Bladder microvascular endothelial cell (primary cell): ENCODE measurements at places on chromosomes 7 and 10. TPM values are rescaled to one million over a fixed set of nuclear protein-coding genes. Genes with fewer than 3 reads are reported as not detected.

The AMZ1 gene
- under 0.01 and 0.06 TPM in 2 replicates for total RNA-seq

The ANKRD30A gene
- total RNA-seq = not detected in 2 replicates

The ZNF425 gene
- total RNA-seq = 1.3 and 2.1 TPM in 2 replicates

The PPP1R3C gene
- total RNA-seq = 0.49 and 0.57 TPM in 2 replicates

The TRPV6 gene
- total RNA-seq = not detected in 2 replicates

The CCDC71L gene
- total RNA-seq = 31.1 and 32.0 TPM in 2 replicates

The GIMAP1 gene
- 11.1 and 26.7 TPM in 2 replicates for total RNA-seq

The ABI1 gene
- 29.5 and 43.8 TPM in 2 replicates for total RNA-seq

The FBXL13 gene
- total RNA-seq = 0.32 and 0.76 TPM in 2 replicates
